ENCODE measurements at places on chromosomes 12 and 14.
A peak's percentile ranks its signal among the peaks of the same experiment; 100 is the strongest.

GRCh38 chr14:93219103-93219726, 12.2 kb downstream of the UBR7 start:
- DNase-seq = no peak

- no peak for DNase-seq
Observed at GRCh38 chr12:92357584-92358261, 212.1 kb upstream of the BTG1 start.

DNA sequence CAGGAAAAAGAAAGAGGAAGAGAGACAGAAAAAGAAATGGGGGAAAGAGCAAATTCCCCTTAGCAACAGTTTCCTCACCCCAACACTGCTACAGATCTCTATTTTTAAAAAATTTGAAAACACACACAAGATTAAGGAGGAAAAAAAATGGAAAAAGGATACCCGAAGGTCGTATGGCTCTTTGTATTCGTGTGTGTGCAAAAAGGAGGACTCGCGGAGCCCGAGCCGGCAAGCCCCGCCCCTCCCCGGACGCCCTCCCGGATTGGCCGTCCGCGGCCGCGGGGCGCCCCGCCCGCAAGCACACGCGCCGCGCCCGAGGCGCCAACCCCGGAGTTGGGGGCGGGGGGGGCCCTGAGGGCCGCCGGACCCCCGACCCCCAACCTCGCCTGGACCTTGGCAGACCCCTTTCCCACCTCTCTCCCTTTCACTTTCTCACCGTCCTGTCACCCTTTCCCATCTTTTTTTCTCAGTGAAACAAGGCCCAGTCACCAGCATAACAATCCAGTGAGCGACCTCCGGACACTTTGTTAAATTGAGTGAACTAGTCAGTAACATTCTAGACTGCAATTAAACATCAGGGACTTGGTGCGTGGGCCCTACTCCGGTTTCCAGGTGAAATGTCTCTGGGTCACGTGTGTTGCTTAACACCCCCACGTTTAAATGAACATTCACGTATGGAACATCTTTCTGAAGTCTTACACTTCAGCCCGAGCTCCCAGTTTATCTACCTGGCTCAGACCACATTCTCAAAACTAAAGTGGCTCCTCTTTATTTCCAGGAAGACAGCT, at the start of gene C14orf93:
C14orf93 (minus strand) TSS at position 205 of the 788 bp plus-strand sequence. CDS start 11,120 bp downstream, outside the sequence.
- peak; percentile 93 for DNase-seq

DNA sequence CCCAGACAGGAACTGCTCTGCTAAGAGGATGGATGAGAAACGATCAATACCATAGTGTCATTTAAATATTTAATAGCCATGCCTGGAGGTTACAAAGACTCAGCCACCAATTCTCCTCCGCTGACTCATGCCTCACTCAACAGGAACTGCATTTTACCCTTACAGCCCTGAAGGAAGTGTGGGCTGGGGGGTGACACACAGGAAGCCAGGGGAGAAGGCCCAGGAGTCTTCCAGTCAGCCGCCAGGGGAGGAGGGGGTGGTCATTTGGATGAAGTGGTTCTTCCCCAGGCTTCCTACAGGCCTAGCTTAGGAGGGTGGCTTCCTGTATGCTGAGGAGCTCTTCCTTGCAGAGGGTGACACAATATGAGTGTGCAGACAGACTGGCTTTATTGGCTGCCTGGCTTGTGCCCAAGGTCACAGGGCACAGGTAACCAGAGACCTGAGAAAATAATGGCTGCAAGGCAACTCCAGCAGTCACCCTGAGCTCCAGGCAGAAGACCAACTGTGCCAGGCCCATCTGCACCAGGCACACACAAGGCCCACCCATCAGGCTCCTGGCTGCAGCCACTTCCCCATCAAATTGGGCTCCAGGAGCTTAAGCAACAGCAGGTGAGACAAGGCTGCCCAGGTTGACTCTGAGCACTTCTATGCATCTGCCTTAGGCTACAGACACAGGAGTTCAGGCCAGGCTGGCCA, 30.6 kb upstream of the RPLP0 start:
- peak; percentile 76 for DNase-seq

DNA sequence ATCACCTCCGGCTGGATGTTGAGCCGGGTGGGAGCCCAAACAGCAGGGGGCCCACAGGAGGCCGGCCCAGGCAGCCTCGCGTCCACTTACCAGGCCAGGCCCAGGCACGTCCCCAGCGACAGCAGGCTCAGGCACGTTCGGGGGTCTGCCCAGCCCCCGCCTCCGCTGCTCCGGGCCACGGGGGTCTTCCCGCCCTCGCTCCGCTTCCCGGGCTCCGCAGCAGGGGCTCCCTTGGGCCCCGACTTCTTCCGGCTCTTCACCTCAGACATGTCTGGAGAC, 216 bp downstream of the IKBIP start:
- no peak for DNase-seq

DNA sequence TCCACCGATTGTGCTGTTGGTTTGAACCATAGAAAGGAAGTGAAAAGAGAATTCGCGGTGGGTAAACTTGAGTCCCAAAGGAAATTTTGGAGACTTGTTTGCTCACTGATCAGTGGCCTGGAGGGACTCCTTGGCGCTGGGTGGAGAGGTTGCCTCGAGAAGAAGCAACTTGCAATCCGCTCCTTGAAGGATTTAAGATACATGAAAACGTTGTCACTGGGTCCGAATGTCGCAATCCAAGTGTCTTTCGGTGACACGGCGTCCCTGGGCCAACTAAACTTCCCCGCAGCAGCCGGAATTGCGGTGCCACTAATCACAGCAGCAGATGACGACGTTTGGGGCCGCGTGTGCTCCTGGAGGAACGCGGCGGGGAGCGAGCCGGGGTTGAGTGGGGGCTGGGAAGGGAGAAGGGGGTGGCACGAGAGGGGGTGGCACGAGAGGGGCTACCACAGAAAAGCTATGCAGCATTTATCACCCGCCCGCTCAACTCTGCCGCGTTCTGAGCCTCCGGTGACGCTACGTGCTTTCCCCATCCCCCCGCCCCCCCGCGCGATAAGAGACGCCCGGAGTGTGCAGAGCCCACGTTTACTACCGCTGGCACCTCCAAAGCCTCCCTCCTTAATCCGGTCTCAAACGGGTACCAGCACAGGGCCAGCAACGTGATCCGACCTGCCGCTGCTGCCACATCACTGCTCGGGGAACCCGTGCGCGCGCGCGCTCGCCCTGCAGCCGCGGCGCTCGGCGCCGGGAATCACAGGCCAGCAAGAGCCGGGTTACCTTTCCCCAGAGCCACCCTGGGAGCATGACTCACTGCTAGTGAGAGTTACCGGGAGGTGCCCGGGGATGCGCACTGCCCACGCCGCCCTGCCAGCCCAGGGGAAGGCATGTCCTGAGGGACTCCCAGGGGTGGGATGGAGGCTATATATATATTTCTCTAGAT, 833 bp upstream of the BHLHE41 start:
- peak; percentile 76 for DNase-seq

DNA sequence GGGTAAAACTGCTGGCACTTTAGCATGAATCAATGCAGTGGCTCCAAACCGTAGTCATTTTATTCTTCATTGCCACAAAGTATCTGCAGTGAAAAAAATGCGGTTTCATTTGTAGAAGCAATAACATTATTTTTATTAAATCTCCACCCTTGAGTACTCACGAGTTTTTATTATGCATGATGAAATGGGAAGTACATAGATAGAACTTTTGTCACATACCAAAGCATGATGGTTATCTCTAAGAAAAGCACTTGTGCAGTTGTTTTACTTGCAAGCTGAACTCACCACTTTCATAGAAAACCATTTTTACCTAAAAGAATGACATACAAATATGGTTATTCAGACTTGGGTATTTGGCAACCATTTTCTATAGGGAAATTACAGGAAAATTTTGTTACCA, 90.3 kb downstream of the PELI2 start:
- no peak for DNase-seq

DNA sequence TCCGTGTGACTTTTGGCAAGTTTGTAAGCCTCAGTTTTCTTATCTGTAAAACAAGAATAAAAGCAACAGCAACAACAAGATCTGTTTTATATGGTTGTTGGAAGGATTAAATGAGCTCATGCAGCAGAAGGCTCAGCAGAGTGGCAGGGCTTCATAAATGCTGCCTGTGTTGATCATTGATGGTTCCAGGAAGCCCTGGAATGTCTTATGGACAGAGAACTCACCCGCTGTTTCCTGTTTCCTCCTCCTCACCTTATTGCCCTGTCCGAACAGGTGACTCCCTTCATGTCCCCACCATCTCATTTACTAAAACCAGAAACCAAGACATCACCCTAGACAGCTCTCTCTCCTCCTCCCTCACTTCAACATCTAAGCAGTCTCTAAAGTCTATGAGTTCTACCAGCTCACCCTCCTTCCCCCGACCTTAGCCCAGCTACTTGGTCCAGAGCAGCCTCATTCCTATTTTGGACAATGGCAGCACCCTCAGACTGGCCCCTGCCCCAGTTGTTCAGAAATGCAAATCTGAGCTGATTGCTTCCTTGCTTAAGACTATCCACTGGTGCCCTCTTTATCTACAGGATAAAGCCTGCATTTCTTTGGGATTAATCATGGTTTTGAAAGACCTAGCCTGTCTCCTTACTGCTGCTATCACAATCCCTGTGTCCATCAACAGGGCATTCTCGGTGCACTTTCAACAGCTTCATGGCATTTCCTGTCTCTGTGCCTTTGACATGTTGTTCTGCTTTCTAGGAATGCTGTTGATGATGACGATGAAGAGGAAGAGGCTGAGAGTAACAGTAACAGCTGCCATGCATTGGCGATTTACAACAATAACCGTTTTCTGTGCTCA, 21.4 kb upstream of the GSG1 start:
- no peak for DNase-seq

- DNase-seq = no peak
Observed at GRCh38 chr14:100299238-100299560, 7.0 kb downstream of the SLC25A29 start.

DNA sequence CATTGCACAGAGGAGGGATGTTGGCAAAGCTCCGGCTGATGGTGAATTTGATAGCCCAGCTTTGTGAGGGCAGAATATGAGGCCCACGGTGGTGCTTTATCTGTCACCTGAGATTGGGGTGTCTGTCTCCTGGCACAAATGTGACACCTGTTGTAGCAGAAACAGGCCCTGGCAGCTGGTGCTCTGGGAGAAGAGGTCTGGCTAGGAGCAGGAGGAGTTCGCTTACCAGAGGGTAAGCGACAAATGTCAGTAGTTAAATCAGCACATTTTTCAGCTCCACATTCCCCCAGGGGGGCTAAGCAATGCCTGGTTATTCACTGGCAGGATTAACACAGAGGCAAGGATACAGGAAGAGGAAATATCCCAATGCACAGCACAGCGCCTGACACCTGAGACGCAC, 71.1 kb downstream of the B4GALNT3 start:
- no peak for DNase-seq

DNA sequence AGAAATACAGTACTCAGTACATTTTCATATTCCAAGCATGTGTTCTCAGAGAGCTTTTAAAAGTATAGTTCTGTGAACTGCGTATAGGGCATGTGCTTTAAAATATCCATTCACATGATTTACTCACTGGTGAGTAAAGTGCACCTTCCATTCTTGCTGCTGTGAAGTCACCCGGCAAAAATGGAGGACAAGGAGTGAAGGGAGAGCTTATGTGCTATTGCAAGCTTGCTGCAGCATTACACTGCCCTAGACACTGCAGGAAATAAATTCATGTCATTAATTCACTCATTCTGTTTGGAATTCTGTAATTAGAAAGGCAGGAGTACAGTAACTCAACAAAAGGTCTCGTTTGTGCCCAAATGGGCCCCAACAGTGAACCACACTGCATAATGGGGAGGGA, 347.8 kb downstream of the PRKD1 start:
- DNase-seq = no peak

- peak; percentile 63 for DNase-seq
Observed at GRCh38 chr14:69259527-69260189, at the start of gene GALNT16. Gene GALNT16, plus strand, starts transcription at chr14:69260158. Its CDS starts 133 bp downstream, at chr14:69260291.

- no peak for DNase-seq
Observed at GRCh38 chr12:6029401-6029800, 84.3 kb upstream of the ANO2 start.

DNA sequence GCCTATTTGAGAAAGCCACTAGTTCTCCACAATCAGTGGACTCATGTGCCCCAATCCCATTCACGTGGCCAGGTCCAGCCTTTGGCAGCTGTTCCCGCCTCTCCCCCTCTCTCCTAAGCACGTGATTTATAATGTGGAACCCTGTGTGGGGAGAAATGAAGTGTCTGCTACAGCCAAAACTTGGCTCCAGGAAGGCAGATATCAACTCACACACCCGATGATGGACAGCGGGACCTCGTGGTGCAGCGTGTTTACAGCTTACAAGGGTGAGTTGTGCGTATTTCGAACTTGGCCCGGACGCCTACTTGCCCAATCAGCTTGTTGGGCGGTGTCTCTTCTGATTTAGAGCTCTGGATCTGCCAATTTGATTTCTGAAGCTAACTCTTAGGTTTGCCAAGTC, 38.1 kb upstream of the FAM181A start:
- no peak for DNase-seq

DNA sequence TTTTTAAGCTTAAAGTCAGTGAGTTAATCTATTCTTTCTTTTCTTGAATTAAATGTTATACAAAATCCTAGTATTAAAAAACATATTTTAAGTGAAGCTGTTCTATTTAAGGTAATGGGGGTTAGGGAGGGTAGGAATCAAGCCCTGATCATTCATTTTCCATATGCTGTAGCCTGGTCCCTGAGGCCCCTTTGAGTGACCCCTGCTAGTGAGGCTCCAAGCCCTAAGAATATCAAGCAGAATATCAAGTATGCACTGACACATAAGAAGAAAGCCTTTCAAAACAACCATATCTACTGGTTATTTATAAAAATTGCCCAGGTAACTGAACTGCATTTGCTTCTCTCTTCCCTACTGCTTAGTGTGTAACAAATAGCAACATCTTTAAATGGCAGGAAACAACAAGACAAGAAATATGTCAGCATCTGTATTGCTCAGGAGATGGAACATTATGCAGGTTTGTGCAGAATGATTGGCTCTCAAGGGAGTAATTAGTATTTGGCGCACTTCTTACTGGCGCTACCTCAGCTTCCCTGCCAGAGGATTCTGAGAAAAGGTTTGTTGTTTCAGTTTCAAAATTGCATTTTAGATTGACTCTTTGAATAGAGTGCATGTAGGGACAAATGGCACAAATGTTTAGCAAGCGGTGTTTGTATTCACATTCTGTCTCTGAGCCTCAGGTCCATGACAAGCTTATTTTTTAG, 223.0 kb downstream of the DUSP6 start:
- DNase-seq = no peak

DNA sequence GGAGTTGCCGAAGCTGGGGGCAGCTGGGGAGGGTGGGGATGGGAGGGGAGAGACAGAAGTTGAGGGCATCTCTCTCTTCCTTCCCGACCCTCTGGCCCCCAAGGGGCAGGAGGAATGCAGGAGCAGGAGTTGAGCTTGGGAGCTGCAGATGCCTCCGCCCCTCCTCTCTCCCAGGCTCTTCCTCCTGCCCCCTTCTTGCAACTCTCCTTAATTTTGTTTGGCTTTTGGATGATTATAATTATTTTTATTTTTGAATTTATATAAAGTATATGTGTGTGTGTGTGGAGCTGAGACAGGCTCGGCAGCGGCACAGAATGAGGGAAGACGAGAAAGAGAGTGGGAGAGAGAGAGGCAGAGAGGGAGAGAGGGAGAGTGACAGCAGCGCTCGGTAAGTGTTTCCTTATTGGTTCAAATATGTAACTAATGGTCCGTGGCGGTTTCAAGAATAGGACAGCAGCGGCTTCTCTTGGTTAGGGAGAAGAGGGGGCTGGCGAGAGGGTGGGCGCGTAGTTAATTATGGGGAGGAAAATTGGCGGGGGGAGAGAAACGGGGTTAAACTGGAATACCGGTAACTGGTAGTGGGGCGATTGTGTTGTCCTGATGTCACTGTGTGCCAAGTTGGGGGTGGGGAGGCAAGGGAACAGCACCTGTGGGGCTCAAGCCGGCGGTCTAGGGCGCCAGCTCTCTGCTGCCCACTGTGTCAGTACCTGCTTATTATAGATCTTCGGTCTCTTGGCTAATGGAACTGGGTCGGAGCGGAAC, 8.4 kb downstream of the HOXC8 start:
- DNase-seq = no peak
